ENCODE measurements at places on chromosomes 5 and 9.
A peak's percentile ranks its signal among the peaks of the same experiment; 100 is the strongest.

DNA sequence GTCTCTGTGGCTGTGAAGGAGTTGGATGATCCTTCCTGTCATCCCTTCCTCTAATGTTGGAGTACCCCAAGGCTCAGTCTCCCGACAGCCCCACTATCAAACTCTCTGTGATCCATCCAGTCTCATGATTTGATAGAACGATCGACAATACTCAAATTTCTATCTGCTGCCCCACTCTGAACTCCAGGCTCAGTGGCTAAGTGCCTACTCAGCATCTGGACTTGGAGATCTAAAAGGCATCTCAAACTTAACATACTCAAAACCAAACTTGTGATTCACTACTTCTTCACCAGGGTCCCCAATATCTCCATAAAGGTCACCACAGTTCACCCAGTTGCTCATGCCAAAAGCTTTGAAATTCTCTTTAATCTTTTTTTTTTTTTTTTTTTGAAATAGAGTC, 15.1 kb upstream of the STRBP start:
- DNase-seq, result no peak

- no peak for DNase-seq
Measured at GRCh38 chr9:76161106-76161505, 233.1 kb downstream of the RFK start.

GRCh38 chr5:169160405-169160901, 140.5 kb downstream of the SLIT3 start:
- DNase-seq, result no peak

DNA sequence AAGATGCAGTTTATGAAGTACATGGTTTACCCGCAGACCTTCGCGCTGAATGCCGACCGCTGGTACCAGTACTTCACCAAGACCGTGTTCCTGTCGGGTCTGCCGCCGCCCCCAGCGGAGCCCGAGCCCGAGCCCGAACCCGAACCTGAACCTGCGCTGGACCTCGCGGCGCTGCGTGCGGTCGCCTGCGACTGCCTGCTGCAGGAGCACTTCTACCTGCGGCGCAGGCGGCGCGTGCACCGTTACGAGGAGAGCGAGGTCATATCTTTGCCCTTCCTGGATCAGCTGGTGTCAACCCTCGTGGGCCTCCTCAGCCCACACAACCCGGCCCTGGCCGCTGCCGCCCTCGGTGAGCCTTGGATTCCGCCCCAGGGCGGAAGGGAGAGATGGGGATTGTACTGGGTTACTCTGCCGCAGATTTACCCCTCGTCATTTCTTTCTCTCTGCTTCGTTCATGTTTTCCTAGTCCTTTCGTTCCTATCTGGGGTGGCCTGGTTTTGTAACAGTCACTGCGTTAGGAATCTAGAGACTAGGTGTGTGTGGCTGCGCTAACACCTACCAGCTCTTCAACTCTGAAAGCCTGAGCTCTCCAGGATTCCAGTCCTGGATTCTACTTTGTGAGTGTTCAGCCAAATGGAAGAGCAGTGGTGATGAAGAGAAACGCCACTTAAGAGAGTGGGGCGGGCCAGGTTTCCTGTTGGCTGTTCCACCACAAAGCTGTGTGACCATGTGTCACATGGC, 638 bp downstream of the MRPS30 start:
- DNase-seq, result peak; percentile 27

- DNase-seq, result no peak
Measured at GRCh38 chr9:3793971-3794383, 268.2 kb upstream of the RFX3 start.

GRCh38 chr5:18754201-18754600, 1119.9 kb downstream of the TAF11L14 start:
- DNase-seq, result no peak

GRCh38 chr9:13351778-13352386, 72.4 kb upstream of the MPDZ start:
- DNase-seq, result no peak

GRCh38 chr9:13967011-13967410, 346.9 kb downstream of the NFIB start:
- no peak for DNase-seq

DNA sequence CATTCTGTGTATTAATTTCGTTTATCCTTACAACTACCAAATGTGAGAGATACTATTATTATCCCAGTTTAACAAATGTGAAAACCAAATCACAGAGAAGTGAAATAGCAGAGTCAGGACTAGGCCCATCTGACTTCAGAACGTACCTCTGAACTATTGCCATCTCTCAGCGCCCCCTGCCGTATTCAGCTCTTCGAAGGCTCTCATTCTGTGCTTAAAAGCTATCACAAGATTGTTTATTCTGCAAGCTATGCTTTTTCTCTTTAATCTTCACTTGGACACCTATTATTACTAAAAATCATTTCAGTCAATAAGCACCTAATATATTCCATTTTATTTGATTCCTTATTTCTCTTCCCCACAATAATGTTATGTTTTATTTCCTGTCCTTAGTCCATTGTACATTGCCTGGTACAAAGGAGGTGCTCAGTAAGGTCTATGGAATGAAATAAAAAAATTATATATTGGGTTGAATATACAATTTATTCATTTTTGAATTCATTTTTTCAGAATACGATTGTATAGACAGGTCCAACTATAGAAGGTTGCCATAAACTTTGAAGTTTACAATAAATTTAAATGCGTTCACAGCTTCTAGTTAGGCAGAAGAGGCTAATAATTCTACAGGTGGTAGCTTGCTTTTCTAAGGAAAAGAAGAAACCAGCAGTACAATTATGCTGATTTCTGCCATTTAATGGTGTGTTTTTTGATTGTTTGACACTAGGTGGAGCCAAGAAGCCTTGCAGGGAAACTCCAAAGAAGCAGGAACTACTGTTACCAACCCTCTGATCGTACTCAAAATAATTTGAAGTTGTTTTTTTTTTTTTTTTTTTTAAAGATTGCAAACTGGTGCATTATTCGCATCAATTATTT, 202.2 kb upstream of the DMRTA1 start:
- no peak for DNase-seq

GRCh38 chr9:115799734-115800133, 353.9 kb upstream of the PAPPA start:
- no peak for DNase-seq

- no peak for DNase-seq
Measured at GRCh38 chr9:29213417-29214153, 1640.3 kb upstream of the C9orf72 start.

- no peak for DNase-seq
Measured at GRCh38 chr5:527646-528628, 3.7 kb upstream of the SLC9A3 start.

DNA sequence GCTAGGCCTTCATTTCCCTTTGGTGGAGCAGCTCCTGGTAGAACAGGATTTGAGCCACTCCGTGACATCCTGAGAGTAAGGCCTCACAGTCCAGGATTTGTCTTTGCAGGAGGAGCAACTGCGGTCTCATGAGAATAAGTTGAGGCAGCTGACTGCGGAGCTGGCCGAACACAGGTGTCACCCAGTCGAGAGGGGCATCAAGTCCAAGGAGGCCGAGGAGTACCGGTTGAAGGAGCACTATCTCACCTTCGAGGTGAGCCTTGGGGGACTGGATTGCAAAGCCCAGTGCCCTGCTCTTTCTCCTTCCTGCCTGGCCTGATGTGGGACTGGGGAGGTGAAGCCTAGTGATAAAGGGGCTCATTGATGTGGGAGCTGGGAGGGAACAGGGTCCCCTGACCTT, 44.3 kb downstream of the PSD2 start:
- DNase-seq, result no peak

- DNase-seq, result no peak
Measured at GRCh38 chr5:176902102-176902814, 3.1 kb upstream of the HK3 start.

DNA sequence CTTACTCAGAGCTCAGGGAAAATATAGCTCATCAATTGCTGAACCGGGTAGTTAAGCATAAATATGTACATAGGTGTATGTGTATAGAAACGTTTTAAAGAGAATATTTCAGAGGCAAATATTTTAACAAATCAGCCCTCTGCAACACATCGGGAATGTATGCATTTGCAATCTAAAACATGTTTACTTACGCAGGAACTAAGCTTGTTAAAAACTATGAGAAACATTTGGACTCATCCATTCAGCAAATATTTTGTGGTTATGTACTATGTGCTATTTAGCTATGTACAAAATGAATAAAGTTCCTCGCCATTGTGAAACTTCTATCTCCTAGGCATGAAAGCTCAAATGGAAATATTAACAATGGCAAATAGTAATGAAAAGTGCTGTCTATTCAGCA, 469.9 kb downstream of the ARHGEF28 start:
- no peak for DNase-seq

- no peak for DNase-seq
Measured at GRCh38 chr9:136728548-136729123, 14.1 kb downstream of the LCN10 start.

GRCh38 chr5:97750576-97750975, 567.5 kb upstream of the RIOK2 start:
- DNase-seq, result no peak

DNA sequence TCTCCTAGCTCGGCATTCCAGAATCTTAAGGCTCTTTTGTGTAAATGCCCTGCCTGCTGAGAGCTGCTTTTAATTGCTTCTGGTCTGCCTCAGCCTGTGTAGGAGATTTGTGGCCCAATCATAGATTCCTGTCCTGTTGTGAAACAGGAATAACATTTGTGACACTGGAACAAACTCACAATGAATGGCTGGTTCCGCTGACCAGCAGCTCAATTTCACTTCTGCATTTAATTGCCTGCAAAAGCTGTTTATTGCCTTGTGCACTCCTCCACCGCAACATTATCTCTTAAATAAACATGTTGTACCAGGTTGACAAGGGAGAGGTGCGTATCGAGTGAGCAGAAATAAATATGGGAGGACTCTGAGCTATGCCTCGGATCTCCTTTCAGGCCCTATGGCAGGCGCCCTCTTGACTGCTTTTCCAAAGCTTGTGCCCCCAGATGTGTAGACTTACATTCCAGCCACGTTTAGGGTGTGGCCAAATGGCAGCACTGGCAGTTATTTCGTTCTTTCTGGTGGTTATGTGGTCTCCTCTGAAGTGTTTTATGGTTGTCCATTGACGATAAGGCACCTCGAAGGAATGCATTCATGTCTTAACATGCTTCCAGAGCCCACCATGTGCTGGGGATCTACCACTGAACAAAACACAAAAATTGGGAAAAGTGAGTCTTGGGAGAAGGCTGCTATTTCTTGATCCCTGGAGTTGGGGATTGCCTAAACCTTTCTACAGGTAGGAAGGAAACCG, 58.1 kb downstream of the DMRT1 start:
- DNase-seq, result no peak

DNA sequence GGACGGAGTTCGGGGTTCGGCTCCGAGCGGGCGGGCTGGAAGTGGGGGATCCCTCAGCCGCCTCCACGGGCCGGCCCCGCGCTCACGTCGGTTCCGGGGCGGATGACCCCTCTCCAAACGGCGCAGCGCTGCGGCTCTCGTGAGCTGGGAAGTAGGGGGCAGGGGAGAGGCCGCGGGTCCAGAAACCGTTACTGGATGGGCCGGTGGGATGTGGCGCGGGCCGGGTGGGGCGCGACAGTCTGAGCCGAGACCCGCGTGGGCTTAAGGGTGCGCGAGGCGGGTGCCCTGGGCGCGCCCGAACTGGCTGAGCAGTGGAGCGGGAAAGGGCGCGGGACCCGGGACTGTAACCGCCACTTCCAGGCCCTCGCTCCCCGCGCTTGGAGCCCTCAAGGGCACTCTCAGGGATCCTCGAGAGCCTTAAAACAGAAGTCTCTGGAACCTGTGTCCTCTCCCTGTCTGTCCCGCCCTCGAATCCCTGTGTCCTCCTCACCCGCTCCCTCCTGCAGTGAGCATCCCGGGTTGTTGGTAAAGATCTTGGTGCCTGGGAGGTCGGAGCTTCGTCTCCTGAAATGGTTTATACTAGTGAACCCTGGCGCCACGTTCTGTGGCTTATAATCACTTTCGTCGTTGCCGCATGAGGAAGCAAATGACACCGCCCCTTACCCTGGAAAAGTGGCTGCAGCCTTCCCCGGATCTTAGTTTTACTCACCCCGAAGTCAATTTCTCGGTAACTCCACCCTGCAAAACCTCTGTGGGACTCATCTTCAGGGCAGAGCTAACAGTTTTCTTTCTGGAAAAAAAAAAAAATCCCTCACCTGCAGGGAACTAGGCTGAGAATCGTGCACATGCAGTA, 571 bp upstream of the MARCHF11 start:
- DNase-seq, result no peak

GRCh38 chr5:36158144-36158543, 6.2 kb downstream of the SKP2 start:
- no peak for DNase-seq

- no peak for DNase-seq
Measured at GRCh38 chr9:137972988-137973470, 95.4 kb downstream of the CACNA1B start.

- DNase-seq, result no peak
Measured at GRCh38 chr5:172659909-172660628, 19.0 kb downstream of the NEURL1B start.

DNA sequence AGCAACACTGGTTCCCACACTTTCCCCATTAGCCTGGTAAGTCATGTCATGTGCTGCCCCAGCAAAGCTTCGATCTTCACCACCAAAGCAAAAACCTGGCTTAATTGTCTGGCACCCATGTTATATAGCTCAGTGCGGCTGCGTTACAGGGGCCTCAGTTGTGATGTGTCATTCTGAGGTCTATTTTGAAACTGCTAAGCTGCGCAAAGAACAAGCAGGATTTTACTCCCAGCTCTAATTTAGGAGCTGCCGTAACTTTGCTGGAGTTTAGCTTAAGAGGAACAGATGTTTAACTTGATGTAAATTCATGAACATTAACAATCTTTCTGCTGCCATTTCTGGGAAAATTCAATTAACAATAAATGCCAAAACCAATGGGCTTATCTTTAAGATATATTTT, 274.1 kb downstream of the HSPA4 start:
- no peak for DNase-seq

Data from activated effector memory CD4-positive, alpha-beta T cell treated with Interleukin-2 at 50 U/mL for 16 hours (primary cell).